CD8-positive, alpha-beta memory T cell (primary cell): ENCODE measurements at places on chromosomes 5 and 9.

- DNase-seq: no peak
Measured at GRCh38 chr5:149063017-149063687, at the start of gene SH3TC2. TSS of gene SH3TC2 (minus strand) at chr5:149063062. CDS start at chr5:149063022, 40 bp downstream.

DNA sequence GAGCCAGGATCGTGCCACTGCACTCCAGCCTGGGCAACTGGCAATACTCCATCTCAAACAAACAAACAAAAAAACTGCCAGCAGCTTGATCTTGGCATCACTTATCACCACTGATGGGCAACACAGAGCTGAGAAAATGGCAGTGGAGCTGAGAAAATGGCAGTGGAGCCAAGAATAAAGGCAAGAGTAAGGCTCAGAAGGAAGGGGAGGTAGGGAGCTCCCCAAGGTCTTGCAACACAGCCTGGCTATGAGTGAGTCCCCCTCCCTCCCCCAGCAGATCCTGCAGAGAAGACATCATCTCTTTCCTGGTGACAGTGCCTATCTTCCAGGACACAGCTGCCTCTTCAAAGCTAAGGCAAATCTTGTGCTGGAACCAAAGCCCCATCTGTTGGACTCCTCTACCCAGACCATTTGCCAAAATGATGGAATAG is 70.3 kb downstream of the UGCG start:
- no peak for DNase-seq

DNA sequence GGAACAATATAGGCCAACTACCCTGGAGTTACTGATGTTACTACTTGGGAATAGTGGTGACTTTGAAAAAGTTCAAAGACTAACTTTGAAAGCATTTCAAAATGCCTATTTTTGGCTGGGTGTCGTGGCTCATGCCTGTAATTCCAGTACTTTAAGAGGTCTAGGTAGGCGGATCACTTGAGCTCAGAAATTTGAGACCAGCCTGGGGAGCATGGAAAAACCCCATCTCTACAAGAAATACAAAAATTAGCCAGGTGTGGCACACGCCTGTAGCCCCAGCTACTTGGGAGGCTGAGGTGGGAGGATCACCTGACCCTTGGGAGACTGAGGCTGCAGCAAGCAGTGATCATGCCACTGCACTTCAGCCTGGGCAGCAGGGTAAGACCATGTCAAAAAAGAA is 105.3 kb downstream of the ARRDC3 start:
- no peak for DNase-seq

DNA sequence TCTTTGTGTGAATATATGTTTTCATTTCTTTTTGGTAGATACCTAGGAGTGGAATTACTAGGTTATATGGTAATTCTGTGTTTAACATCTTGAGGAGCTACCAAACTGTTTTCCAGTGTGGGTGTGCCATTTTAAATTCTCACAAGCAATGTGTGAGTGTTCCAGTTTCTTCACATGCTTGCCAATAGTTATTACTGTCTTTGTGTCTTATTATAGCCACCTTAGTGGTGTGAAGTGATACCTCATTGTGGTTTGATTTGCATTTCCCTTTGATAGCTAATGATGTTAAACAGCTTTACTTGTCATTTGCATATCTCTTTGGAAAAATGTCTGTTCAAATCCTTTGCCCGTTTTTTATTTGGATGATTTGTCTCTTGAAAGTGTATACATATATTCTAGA is 513.0 kb downstream of the TMEM38B start:
- no peak for DNase-seq

- DNase-seq: peak; percentile 66
Measured at GRCh38 chr5:180315762-180316212, 23.9 kb upstream of the MAPK9 start.

- no peak for DNase-seq
Measured at GRCh38 chr5:51109786-51110410, 273.4 kb upstream of the ISL1 start.
